Activated CD4-positive, alpha-beta T cell treated with anti-CD3 and anti-CD28 coated beads for 48 hours (primary cell): ENCODE measurements at places on chromosomes 2 and 18.

DNA sequence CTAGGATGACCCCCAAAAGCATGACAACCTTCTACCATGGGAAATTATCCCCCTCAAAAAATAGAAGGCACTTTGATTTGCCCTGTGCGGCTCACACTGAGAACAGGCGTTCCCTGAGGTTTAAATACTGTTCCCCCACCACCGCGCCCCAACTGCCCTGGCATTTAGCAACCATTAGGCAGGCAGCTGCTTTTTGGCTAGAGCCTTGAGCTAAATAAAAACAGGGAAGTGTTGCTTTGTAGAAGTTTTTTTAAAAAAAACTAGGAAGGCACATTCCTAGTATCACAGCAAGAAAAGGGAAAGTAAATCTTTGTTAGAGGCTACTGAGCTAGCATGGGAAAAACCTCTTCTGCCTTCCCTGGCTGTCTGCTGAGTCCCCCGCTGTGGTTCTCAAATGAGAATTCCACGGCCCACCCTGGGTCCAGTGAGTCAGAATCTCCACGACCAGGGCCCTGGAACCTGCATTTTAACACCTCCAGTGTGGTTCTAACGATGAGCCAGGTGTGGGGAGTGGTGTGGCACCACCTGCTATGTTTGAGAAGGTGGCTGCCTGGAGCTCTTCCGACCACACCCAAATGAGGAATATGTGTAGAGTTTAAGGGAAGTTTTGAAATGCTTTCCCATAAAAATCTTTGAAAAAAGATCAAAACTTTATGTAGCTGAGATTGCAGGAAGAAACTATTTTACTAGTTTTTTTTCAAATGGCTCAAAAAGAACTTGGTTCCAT lies 66.4 kb downstream of the VIT start:
- DNase-seq, result no peak

DNA sequence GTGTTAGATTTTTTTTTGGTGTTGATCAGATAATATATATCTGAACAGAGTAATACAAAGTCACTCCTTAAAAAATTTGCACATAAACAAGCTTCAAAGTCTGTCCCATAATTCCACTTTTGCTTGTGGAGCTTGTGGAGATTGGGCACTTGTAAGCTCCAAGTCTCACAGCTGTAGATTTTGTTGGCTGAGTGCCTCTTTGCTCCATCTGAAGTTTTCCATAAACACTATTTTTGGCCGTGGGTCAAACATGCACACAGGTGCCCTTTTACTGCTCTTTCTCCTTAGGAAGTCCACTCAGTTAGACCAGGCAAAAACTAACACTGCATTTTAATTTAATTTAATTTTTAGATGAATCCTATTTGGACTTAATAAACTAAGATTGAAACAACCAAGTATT lies 3.6 kb upstream of the KCNJ13 start:
- no peak for DNase-seq

GRCh38 chr2:23601301-23601965 lies 216.5 kb downstream of the KLHL29 start:
- no peak for DNase-seq

GRCh38 chr2:179613701-179614100 lies 247.7 kb downstream of the ZNF385B start:
- no peak for DNase-seq

GRCh38 chr18:58005885-58006523 lies 38.0 kb upstream of the NEDD4L start:
- peak; percentile 15 for DNase-seq

- no peak for DNase-seq
These were observed 333.0 kb downstream of the AGAP1 start for GRCh38 chr2:235826826-235827225.

GRCh38 chr2:47072728-47073191 lies 82.3 kb downstream of the STPG4 start:
- no peak for DNase-seq

- no peak for DNase-seq
These were observed 1531.9 kb upstream of the ACVR2A start for GRCh38 chr2:146312899-146313298.

- DNase-seq, result no peak
These were observed 270.0 kb downstream of the CYRIA start for GRCh38 chr2:16395601-16396000.

DNA sequence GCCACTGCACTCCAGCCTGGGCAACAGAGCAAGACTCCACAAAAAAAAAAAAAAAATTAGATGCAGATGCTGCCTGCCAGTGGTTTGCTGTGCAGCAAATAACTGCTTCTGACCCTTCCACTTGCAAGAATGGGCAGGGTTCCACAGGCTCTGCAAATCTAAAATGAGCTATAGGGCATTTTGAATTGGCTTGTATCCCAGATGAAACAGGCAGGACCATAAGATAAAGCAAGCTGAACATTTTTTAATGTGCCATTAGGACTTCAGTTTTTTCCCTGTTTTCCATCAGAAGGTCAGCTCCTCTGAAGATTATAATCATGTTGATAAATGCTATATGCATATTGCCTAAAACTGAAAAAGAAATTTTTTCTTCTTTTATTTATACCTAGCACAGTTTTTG lies 15.7 kb upstream of the FZD7 start:
- DNase-seq, result no peak

GRCh38 chr18:26456070-26456491 lies 92.3 kb downstream of the KCTD1 start:
- DNase-seq, result no peak

DNA sequence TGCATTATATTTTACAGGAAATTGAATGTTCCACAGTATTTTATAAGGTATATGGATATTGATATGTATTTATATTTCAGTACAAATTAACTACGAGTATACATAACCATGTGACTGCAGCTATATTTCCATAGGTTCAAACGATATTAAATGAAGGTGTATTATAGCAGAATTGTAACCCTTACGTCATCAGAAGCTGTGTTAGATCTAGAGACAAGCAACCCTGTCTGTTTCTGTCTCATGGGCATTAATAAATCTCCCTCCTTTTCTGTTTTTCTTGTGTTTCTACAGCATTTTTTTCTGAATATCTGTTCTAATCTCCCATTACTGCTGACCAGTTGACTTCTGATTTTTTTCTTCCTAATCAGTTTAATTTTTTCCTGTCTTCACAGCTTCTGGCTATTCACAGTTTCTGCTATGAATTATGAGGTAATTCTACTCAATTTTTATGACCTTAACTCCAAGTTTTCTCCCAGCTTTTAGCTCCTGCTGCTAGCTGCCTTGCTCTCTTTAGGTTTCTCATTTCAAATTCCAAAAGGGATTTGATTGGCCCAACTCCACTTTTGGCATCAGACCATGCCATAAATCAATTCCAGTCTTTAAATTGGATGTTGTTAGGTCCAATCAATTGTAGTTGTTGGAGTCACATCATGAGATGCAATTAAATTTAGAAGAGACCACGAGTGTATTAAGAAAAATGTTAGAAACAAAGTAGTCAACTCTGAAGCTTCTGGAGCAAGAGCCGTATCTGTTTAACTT lies 277.5 kb upstream of the ZSWIM2 start:
- no peak for DNase-seq

- no peak for DNase-seq
These were observed 24.8 kb upstream of the TNS1 start for GRCh38 chr2:218027426-218028188.

DNA sequence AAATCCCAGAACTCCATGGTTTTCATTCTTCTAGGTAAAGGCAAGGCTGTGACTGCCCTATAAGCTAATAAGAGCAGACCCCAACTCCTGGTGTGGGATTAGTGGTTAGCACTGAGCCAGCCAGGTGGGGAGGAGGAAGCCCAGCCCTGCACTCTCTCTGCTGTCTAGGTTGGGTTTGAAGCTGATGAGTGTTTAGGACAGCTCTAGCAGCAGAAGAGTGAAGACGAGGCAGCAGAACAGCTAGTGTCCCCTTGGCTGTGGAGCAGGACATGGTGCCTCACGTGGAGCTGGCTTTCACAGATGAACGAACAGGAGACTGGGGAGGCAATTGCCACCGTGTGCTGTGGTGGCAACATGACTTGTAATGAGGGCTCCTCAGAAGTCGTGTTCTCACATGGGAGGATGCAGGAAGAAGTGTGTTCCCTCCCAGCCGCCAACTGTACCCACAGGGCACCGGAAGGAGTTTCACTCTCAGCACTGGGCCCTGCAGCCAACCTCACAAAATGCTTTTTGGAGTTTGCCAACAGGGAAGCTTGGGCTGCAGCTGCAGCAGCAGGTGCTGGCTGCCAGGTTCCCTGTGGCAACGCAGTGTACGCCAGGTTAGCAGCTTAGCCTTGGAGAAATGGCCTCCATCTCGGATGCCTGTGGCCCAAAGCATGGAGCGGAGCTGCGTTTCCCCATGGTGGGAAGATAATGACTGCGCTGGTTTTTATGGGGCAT lies 328.2 kb downstream of the SETBP1 start:
- peak; percentile 2 for DNase-seq

GRCh38 chr2:120354467-120354866 lies 8.5 kb downstream of the INHBB start:
- DNase-seq, result no peak

GRCh38 chr18:35463827-35464226 lies 33.9 kb downstream of the INO80C start:
- no peak for DNase-seq

GRCh38 chr2:168475636-168476035 lies 19.6 kb downstream of the CERS6 start:
- DNase-seq, result no peak

DNA sequence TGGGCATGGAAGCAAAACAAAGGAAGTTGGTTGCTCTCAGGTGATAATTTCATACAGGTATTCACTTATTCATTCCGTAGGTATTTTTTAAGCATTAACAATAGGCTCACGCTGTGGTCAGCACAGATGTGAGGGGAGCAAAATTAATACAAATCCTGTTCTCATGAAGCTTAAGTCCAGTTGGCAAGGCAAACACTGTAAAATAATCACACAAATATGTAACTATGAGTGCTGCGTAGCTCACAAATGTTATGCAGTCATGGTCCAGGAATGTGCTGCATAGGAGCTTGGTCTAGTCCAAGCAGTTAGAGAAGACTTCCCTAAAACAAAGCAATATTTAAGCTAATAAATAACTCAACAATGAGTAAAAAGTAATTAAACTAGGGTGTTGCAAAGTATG lies 23.9 kb downstream of the SP5 start:
- no peak for DNase-seq

GRCh38 chr2:230155359-230155758 lies 64.4 kb downstream of the SP110 start:
- DNase-seq, result peak; percentile 59

GRCh38 chr2:8661736-8662135 lies 20.1 kb upstream of the ID2 start:
- DNase-seq, result no peak

- no peak for DNase-seq
These were observed 38.2 kb downstream of the CELF4 start for GRCh38 chr18:37527395-37527794.

- no peak for DNase-seq
These were observed 1053.5 kb upstream of the FAM98A start for GRCh38 chr2:34652636-34653035.

DNA sequence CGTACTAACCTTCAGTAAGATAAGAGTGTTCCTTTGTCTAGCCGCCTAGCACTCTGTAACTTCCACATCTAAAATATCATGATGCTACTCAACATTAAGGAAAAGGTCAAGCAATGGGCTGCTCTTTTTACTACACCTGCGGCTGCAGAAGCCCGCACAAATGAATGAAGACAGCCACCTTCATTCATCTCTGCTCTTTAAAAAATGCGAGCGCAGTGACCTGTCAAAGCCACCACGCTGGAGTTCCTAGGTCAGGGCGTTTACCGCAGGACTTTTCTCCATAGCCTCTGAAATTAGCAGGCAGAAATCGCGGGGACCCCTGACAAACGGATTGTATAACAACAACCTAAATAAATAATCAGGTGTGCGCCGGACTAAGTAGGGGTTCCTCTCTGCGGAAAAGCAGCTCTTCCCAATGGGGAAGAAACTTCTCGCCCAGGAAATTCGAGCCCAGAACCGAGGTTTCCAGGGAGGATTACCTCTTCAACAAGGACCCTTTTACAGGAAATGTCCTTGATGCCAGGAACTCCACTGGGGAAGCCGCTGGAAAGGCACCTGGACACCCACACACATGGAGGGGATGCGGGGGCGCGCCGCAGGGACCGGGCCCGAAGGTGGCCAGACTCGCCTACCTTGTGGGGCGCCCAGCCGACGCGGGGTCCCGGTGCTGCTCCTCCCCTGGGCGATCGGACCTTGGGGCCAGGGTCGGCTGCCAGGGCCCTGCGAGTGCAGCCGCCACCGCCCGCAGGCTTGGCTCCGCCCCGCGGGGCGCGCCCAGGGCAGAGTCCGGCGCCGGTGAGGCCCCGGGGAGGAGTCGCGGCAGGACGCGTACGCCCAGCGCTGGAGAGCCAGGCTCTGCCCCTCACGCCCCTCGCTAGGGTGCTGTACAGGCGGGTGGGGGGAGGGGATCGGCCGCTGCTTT lies at the start of gene CCDC68:
Gene CCDC68, minus strand, starts transcription at position 758 of the 922 bp plus-strand sequence. CDS start 16,670 bp downstream, outside the sequence.
- DNase-seq, result no peak

- DNase-seq, result no peak
These were observed 59.8 kb downstream of the TAF4B start for GRCh38 chr18:26286008-26286407.

DNA sequence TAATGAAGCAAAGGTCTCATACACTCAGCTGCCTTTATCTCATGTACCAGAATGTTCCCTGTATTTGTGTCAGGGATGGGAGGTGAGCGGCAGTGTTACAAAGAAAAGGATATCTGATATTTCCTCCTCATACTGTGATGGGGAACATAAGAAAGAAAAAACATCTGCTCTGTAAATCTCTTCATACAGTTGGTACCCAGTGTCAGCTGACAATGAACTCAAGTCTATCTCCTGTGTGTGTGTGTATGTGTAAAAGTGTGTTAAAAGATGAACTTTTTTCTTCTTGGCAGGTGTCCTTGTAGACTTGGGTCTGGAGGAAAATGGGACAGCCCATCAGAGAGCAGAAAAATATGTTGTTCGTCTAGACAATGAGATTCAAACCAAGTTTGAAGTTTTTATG lies 127.8 kb downstream of the ESCO1 start:
- DNase-seq, result no peak

DNA sequence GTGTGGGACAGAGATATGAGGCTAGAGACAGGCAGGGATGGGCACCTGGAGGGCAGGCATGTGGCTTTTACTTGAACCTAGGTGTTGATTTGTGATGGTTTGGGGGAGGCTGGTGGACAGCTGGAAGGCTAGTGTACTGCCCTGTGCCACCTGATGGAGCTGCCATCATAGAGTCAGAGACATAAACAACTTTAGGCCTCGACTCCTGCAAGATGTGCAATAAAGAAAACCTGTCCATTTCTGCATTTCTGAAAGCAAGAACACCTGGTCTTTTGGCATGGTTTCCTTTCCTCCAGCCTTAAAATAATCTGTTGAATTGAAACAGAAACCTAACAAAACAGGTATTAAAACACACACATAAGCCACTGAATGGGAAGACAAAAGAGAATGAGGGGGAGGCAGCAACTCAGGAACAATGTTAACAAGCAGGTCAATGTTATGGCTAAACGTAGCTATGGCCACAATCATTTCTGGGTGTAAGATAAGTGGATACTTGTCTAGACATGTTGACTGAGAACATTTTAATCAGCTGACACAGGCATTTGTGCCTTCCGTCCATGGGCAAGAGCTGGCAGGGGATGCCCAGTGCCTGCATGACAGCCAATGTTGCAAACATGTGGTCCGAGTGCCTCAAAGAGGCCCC lies 87.8 kb downstream of the KCTD1 start:
- no peak for DNase-seq

- no peak for DNase-seq
These were observed 232.0 kb upstream of the PARD3B start for GRCh38 chr2:204313256-204313655.

GRCh38 chr2:170502361-170503130 lies 212.6 kb upstream of the SP5 start:
- no peak for DNase-seq
